ENCODE measurements at places on chromosomes 5 and 9. TPM values are rescaled to one million over a fixed set of nuclear protein-coding genes. Genes with fewer than 3 reads are reported as not detected.

Gene LAMC3
- 12.4 TPM for total RNA-seq

DNA sequence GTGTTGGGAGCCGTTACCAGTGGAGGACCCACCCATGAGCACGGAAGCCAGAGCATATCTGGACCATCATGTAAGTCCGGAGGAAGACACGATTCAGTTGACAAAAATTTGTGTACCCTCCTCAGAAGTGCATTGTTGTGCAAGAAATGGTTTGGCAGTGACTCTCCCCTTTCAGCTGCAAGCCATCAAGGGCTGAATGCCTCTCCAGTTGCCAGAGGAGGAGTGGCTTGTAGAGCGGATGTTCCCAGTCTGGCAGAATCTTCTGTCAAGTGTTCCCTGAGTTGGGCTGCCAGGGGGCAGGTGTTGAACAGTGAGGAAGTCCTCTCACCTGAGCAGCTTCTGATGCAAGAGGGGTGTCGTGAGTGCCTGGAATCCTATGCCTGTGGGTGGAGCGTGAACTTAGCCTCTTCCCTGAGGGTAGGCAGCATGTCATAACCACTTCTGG is 27.6 kb upstream of the CDKN2AIPNL start:
- peak; percentile 79 for DNase-seq

GRCh38 chr5:168366116-168366515 is 74.7 kb downstream of the WWC1 start:
- DNase-seq, result no peak

Gene DDX4
- not detected for total RNA-seq

- peak; percentile 60 for DNase-seq
These were observed 157.7 kb upstream of the SLC24A2 start for GRCh38 chr9:19946441-19947109.

GRCh38 chr9:132961002-132961401 is 16.6 kb upstream of the TSC1 start:
- DNase-seq, result no peak

- DNase-seq, result no peak
These were observed 234.2 kb upstream of the RFX3 start for GRCh38 chr9:3760031-3760430.

DNA sequence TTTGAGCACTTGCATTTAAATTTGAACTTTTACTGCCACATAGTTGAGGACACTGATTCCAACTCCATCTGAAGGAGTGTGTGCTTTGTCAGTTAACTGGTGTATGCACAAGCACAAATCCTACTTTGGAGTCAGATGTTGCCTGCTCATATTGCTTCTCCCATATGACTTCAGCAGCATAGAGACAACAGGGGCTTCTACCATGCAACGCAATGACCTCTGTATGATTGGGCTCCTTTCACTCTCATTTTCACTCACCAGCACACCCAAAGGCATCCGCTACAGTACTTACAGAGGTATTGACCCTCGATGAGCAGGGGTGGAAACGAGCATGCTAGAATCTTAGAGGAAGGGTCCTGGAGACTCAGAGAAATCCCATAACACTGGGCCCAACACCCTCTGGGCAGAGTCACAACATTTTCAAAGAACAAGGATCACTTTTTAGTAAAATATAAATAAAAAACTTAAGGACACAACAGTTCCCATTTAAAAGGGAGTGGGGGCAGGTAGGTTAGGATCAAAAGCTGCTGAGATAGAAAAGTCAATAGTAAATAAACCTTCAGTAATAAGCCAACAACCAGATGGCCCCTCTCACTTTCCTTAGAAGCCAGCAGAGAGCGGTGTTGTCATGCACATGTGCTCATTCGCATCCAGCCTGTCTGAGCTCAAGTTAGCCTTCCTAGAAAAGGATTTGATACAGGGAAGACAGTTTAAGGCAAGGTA is 203.8 kb downstream of the SNCAIP start:
- peak; percentile 87 for DNase-seq

GRCh38 chr5:179237770-179238627 is 107.3 kb downstream of the ADAMTS2 start:
- DNase-seq, result no peak

DNA sequence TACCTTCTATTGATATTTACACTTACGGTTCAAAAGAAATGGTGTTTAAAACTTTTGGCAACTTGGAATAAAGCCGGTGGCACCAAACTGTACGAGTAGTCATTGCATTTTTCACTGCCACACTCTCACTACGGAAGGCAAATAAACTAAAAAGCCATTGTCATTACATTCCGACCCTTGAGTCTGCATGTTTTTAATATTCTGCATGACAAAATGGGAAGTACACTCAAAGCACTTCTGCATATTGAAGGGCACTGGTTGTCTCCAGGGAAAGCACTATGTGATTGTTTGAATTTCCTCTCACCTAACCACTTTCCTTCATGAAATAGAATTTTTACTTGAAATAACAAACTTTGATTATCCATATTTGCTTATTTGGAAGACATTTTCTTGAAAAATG is 426.3 kb downstream of the CETN3 start:
- no peak for DNase-seq

Gene TTC39B
- 19.3 TPM for total RNA-seq

- no peak for DNase-seq
These were observed 42.5 kb upstream of the RASGRF2 start for GRCh38 chr5:80917631-80918030.

GRCh38 chr5:112485934-112486355 is 66.9 kb upstream of the EPB41L4A start:
- peak; percentile 23 for DNase-seq

DNA sequence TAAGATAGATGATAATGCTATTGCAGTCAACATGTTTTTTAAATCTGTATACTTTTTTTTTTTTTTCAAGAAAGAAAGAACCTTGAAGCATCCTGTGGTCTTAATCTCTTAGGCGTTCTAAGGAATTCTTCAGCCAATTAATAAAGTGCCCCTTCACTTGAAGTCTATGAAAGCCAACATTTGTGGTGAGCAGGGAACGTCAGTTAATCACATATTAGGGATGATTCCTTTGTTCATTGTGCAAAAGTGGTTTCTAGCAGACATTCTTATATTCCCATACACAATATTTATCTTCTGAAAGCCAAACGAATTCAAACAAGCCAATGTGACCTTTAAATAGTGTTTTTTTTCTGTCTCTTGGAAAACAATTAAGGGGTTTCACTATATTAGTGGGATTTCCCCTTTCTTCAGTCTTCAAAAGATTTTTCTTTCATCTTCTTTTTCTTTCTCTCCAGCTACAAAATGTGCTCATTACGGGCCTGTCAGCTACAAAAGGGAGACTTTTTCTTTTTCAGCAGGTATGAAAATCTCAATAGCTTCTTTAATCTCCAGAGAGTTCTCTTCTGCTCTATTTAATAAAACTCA is 40.1 kb downstream of the TMEM167A start:
- no peak for DNase-seq

Data from hepatocyte (in vitro differentiated cells).